ENCODE measurements at places on chromosomes 13 and 19.

GRCh38 chr13:113656831-113657671 lies 947 bp downstream of the ATP4B start:
- no peak for DNase-seq

- DNase-seq: no peak
Measured at GRCh38 chr19:46426506-46427162, 2.1 kb downstream of the PNMA8C start.

DNA sequence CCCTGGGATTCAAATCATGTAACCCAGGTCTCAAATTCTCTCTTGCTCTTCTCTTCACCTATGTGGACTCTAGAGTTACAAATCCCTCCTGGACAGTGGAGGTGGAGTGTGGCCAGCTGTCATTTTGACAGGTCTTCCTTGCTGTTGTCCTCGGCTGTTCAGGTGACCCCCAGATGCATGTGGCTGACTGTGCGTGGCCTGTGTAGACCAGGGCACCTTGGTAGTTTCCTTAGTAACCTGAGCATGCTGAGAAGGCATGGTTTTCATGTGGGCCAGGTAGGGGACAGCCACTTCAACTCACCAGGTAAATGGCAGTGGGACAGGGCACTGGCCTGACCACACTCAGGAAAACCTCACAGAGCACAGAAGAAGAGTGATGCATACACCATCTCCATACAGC lies 155.0 kb upstream of the TSHZ3 start:
- DNase-seq: no peak

GRCh38 chr19:2056837-2057192 lies 5.8 kb upstream of the MKNK2 start:
- no peak for DNase-seq

- no peak for DNase-seq
Measured at GRCh38 chr13:48401480-48401879, 11.4 kb downstream of the LPAR6 start.

DNA sequence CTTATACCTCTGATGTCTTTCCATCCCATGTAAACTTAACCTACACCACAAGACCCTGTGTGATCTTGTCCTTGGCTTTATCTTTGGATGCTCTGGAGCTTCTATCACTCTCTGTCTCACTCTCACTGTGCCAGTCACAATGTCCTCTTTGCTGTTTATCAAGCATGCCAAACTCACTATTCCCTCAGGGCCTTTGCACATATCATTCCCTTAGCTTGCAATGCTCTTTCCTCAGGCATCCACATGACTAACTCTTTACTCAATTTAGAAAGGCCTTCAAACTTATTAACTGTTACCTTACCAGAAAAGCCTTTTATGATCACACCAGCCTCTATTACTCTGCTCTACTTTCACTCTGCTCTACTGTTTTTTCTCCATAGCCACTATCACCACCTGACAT lies 354.1 kb downstream of the RFC3 start:
- DNase-seq: no peak

DNA sequence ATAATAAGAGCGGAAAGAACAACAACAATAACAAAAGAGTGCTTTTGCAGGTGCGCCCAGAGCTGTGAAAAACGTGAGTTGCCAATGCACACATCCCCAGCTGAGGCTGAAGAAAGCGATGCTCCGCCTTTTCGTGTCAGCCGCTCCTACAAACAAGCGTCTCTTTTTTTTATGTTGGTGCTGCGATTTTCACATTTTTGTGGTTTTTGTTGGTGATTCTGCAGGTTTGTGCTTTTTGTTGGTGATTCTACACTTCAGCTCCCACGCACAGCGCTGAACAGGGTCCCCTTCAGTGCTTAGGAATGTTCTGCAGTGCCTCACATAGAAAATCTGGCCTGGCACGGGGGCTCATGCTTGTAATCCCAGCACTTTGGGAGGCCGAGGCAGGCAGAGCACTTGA lies 7.3 kb upstream of the SBK3 start:
- no peak for DNase-seq

- DNase-seq: no peak
Measured at GRCh38 chr19:19305696-19306095, 14.6 kb downstream of the SUGP1 start.

DNA sequence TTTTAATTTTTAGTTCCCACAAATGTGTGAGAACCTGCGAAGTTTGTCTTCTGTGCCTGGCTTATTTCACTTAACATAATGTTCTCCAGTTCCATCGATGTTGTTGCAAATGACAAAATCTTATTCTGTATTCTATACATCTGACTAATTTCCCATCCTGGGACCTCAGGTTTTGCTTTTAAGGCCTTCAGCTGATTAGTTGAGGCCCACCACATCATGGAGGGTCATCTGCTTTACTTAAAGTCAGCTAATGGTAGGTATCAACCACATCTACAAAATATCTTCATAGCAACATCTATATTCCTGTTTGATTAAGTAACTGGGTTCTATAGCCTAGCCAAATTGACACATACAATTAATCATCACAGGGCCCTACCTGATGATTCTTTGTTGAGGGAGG lies 534.0 kb downstream of the EFNB2 start:
- no peak for DNase-seq

GRCh38 chr13:30998136-30999088 lies 66.0 kb downstream of the TEX26 start:
- no peak for DNase-seq

- no peak for DNase-seq
Measured at GRCh38 chr19:18401580-18402112, 4.2 kb upstream of the LRRC25 start.

GRCh38 chr19:37763488-37763887 lies 15.9 kb downstream of the ZNF573 start:
- DNase-seq: no peak

GRCh38 chr19:49666120-49666444 lies 349 bp downstream of the BCL2L12 start:
- DNase-seq: no peak

DNA sequence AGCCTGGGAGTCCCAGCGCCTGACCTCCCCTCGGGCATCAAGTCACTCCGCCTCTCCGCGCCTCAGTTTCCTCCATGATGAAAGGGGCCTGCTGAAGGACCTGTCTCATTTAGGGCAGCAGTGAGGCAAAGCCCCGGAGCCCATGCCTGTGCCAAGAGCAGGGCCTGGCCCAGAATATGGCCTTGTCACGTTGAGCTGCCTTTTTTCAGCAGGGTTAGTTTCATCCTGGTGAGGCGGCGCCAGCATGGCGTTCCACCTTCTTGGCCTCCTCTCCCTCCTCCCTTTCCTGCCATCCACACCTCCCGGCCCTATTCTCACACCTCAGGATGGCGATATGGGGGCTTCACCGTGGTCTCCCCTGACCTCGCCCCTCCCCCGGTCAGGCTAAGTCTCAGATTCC lies 30.2 kb downstream of the PAK4 start:
- DNase-seq: no peak

GRCh38 chr13:99932912-99933311 lies 38.7 kb downstream of the ZIC5 start:
- no peak for DNase-seq

DNA sequence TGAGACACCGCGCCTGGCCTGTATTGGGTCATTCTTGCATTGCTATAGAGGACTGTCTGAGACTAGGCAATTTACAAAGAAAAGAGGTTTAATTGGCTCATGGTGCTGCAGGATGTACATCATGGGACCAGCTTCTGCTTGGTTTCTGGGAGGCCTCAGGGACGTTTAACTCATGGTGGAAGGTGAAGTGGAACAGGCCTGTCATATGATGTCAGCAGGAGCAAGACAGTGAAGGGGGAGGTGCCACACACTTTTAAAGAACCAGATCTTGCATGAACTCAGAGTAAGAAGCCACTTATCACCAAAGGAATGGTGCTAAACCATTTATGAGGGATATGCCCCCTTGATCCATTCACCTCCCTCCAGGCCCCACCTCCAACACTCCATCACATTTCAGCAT lies 18.7 kb downstream of the CARD8 start:
- no peak for DNase-seq

GRCh38 chr19:6354098-6354674 lies 7.1 kb upstream of the CLPP start:
- DNase-seq: no peak

DNA sequence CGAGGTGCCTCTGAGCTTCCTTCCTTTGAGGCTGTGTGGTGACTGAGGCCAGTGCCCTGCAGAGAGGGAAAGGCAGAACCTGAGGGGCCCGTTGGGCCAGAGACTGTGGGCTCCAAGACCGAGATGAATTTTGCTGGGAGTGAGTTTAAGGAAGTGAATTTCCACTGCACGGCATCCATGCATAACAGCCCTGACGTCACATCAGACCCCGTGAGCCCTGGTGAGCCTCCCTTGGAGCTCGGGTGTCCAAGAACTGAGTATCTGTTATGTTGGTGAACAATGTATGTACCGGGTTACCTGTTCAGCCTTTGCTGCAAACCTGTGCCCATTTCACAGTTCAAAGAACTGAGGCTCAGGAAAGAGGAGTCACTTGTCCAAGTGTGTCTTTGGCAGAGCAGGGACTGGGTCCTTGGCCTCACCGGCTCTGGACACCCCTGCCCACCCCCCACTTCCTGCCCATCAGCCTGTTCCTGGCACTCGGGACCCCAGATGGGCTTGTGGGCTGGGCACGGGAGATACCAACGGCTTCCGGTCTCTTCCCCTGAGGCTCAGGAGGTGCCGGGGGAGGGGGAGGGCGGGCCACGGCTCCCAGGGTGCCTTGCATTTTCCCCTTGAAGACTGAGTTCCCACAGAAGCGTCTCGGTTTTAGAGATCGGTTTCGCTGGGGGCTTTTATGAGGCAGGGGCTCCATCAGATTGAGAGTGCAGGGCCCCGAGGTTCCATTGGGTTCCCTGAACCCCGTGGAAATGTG lies 33.7 kb downstream of the NFILZ start:
- peak; percentile 34 for DNase-seq

- DNase-seq: no peak
Measured at GRCh38 chr19:5542665-5543064, 25.1 kb downstream of the TINCR start.

- no peak for DNase-seq
Measured at GRCh38 chr13:26378116-26378515, 124.2 kb downstream of the CDK8 start.

GRCh38 chr13:72198042-72198441 lies 331.0 kb upstream of the DACH1 start:
- DNase-seq: no peak

DNA sequence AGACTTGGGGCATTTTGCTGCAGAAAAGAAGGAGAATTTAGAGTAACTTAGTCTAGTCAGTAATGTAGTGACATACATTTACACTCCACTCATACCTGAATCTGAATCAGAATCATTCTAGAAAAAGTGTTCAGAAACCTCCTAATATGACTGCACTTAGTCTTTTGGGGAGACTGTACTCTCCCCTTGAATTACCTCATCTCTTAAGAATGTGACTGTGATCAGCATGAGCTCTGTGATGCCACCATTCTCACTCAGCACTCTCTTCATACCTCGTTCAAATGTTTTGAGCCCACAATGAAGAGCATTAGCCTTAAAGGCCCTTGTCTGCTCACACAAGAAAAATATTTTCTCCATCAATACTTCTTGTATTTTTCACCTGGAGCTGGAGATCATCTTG lies 229.4 kb downstream of the FGF14 start:
- no peak for DNase-seq

DNA sequence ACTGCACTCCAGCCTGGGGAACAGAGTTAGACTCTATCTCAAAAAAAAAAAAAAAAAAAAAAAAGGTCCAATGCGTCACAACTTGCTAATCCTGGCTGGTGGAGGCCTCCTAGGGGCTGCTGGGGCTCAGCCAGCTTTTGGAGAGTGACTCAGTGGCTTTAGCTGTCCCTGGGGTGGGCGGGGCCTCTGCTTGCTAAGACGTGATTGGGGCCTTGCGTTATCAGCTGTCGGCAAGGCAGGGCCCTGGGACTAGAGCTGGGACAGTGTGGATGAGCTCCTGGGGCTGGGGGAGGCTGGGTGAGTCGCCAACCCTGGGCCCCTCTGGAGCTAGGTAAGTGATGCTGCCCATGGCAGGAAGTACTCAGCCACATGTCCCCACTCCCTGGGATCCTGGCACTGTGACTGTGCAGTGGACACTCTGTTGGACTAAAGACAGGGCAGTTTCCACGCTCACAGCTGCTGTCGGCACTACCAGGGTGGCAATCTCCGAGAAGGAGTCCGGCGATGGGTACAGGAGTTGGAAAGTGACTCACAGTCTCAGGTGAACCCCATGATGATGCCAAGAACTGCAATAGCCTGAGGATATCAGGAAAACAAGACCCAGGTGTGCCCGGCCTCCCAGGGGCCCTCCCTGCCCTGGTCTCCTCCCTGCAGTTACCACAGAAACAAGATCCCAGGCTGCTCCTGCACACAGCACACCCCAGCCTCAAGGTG lies 32.2 kb downstream of the F2RL3 start:
- DNase-seq: no peak

GRCh38 chr19:28553005-28553404 lies 659.9 kb downstream of the UQCRFS1 start:
- no peak for DNase-seq

GRCh38 chr19:54650108-54650655 lies 12.6 kb upstream of the LILRB4 start:
- DNase-seq: no peak

- no peak for DNase-seq
Measured at GRCh38 chr13:110407021-110407420, 99.9 kb downstream of the COL4A2 start.

DNA sequence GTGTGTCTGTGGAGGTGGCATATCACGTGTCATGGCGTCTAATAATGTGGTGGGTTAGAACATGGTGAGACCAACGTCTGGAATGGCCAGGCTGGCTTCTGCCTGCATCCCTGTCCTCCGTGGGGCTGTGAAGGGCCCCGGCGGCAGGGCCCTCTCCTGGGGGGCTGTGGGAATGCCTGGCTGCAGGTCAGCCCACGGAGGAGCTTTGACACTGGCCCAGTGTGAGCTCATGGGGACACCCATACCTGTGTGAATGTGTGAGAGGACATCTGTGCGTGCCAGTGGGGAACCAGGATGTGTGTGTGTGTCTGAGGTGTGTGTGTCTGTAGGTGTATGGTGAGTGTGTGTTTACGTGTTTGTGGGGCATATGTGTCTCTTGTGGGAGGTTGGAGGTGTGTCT lies 300.1 kb downstream of the TEX29 start:
- DNase-seq: no peak

- DNase-seq: no peak
Measured at GRCh38 chr19:338421-338820, 6.2 kb downstream of the MIER2 start.

GRCh38 chr13:49584771-49585182 lies 581 bp downstream of the RCBTB1 start:
- DNase-seq: no peak

- DNase-seq: no peak
Measured at GRCh38 chr19:19204181-19204580, 967 bp upstream of the NR2C2AP start.

All from T-cell (primary cell).